ENCODE measurements at places on chromosomes 6 and 20.

- no peaks in the 10 kb centered on the region for H3K36me3 ChIP-seq
- no peak overlapping the region for H3K4me3 ChIP-seq
- H3K27me3 ChIP-seq, result no peaks in the 10 kb centered on the region
- DNase-seq, result no peak
- H3K27ac ChIP-seq, result no peak overlapping the region
These were observed 27.2 kb downstream of the CRISP1 start for GRCh38 chr6:49839162-49839561.

- no peak overlapping the region for H3K27ac ChIP-seq
- H3K4me1 ChIP-seq, result peaks cover 16% of the 10 kb centered on the region
- peak; percentile 77 for DNase-seq
- H3K36me3 ChIP-seq, result no peaks in the 10 kb centered on the region
- no peak overlapping the region for H3K4me3 ChIP-seq
- H3K27me3 ChIP-seq, result no peaks in the 10 kb centered on the region
These were observed 94.5 kb upstream of the PTPN1 start for GRCh38 chr20:50415516-50416268.

GRCh38 chr6:129507846-129508245 is 202.1 kb downstream of the ARHGAP18 start:
- H3K4me3 ChIP-seq, result no peak overlapping the region
- H3K4me1 ChIP-seq, result no peaks in the 10 kb centered on the region
- no peak for DNase-seq
- no peak overlapping the region for H3K27ac ChIP-seq

GRCh38 chr6:34236131-34236442 is 586 bp upstream of the HMGA1 start:
- H3K27ac ChIP-seq, result peak overlapping the region; percentile 97
- H3K36me3 ChIP-seq, result peaks cover 9% of the 10 kb centered on the region
- H3K4me1 ChIP-seq, result peaks cover 22% of the 10 kb centered on the region
- no peaks in the 10 kb centered on the region for H3K27me3 ChIP-seq

DNA sequence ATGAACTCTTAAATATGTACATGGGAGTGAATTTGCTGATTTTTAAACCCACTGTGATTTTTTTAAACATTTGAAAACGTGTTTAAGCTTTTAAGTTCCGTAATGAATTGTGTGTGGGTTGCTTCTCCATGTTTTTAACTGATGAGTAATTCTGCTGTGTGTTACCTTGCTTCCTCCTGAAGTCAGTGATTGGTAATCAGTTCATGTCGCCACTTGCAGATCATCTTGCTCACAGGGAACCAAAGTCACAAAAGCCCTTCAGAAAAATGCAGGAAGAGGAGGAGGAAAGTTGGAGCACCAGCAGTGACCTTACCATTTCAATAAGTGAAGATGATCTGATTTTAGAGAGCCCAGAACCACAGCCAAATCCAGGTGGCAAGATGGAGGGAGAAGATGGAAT is 36.7 kb downstream of the KIZ start:
- no peaks in the 10 kb centered on the region for H3K4me1 ChIP-seq
- H3K36me3 ChIP-seq, result no peaks in the 10 kb centered on the region
- no peak overlapping the region for H3K4me3 ChIP-seq
- no peak overlapping the region for H3K27ac ChIP-seq

DNA sequence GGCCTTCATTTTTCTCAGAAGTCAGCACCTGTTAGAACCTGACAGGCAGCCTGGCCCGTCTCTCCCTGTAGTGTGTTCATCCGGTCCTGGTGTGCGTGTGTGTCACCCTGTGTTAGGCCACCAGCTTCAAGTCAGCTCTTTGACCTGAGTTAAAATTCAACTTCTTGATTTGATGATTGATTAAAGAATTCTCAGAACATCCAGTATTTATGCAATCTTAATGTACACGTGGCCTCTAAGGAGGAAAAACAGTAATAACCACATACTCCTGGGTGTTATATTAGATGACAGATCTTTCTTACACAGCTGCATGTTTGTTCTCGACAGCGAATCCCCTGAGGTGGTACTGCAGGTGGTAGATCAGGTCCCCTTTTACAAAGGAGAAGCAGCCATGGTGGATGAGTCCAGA is 19.1 kb upstream of the TMEM217 start:
- no peak overlapping the region for H3K4me3 ChIP-seq
- H3K27ac ChIP-seq, result no peak overlapping the region
- DNase-seq, result no peak
- H3K4me1 ChIP-seq, result peaks cover 4% of the 10 kb centered on the region

DNA sequence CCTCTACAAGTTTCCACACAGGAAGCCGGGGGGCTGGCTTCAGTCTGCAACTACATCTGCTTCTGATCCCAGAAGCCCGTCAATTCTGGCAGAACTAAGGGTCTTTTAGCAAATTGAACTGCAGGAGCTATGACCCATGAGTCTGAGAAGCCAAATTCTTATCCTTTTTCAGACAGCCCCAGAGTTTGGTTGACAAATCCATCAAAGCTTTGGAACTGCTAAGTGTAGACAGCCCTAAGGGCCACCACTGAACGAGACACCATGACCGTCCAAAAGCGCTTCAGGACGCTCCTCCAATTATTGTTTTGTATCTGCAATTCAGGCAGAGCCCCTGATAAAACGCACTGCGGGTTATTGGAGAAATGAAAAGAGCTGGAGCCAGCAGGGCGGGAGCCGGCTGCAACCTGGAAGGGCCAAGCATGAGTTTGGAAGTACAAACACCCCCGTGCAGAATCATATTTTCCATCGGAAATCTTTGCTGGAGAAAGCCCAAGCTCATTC is 67.1 kb downstream of the GNAS-AS1 start:
- H3K4me3 ChIP-seq, result no peak overlapping the region
- no peak for DNase-seq
- H3K27ac ChIP-seq, result no peak overlapping the region
- H3K4me1 ChIP-seq, result no peaks in the 10 kb centered on the region

DNA sequence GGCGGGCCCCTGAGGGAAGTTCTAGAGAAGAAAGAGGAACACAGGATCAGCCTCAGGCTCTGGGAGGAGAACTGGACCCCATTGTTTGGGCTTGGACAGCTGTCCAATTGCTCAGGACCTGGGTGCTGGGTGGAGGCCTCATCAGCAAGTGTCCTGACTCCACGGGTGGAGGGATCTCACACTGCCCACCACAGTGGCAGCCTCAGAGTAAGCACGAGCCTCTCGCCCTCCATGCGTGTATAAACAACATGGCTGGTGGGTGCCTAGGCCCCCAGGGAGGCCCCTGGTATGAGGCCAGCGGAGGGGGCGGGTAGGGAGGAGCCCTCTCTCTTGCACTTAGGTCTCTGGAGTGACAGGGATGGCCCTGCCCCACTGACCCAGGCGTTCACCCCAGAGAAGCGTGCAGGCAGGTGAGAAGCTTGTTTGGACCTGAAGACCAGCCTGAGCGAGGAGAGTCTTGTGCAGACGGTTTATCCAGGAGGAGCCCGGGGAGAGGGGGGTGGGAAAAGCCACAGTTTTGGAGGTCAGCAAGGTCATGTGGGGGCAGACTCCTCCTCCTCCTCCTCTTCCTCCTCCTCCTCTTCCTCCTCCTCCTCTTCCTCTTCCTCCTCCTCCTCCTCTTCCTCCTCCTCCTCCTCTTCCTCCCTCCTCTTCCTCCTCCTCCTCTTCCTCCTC is 41.9 kb upstream of the BHLHE23 start:
- no peaks in the 10 kb centered on the region for H3K4me1 ChIP-seq
- H3K4me3 ChIP-seq, result no peak overlapping the region
- no peaks in the 10 kb centered on the region for H3K36me3 ChIP-seq
- DNase-seq, result no peak

DNA sequence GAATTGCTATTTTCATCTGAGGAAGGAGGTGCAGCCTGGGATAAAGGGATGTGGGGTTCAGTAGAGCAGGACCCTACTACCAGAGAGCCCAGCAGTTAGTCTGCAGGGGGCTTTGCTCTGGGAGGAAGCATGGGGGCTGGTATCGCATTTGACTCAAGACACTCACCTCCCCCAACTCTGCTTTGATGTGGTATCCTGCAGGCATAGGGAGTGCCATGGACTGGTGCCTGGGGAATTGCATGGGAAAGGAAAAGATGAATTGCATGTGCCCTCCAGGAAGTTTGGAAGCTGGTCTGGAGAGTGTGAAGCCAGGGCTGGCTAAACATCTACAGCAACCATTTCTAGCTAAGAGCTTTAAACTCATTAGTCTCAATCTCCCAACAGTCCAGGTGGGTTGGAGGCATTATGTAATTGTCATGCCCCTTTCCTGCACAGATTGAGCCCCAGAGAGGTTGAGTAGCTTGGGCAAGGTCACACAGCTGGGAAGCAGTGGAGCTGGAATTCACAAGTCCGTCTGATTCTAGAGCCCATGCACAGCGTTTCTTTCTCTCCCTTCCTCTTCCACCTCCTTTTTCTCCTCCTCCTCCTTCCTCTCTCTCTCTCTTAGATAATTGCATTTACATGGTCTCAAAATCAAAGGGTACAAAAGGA is 26.2 kb upstream of the PNPLA1 start:
- no peak overlapping the region for H3K27ac ChIP-seq
- H3K4me3 ChIP-seq, result no peak overlapping the region
- DNase-seq, result no peak
- no peaks in the 10 kb centered on the region for H3K36me3 ChIP-seq
- peaks cover 16% of the 10 kb centered on the region for H3K4me1 ChIP-seq
- no peaks in the 10 kb centered on the region for H3K27me3 ChIP-seq

DNA sequence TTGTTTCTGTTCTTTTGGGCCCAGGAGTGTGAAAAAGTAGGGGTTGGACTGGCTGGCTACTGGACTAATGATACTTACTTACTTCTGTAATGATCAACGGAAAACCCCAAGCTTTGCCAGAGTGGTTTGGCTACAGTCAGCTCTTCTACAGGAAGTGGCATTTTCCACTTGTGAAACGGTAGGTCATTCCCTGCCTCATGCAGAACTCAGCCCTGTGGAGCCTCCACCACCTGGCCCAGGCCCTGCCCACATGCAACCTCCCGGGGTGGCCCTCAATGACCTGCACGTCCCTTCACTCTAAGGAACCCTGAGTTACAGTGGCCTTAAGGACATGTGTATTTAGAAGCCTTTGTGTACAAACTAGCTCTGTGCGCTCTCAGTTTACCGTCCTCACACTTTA is 140.4 kb downstream of the DTNBP1 start:
- no peaks in the 10 kb centered on the region for H3K27me3 ChIP-seq
- H3K4me3 ChIP-seq, result no peak overlapping the region
- no peak for DNase-seq
- H3K4me1 ChIP-seq, result peaks cover 7% of the 10 kb centered on the region
- peaks cover 45% of the 10 kb centered on the region for H3K36me3 ChIP-seq

- DNase-seq, result peak; percentile 37
- no peaks in the 10 kb centered on the region for H3K36me3 ChIP-seq
- no peaks in the 10 kb centered on the region for H3K27me3 ChIP-seq
- no peak overlapping the region for H3K4me3 ChIP-seq
These were observed 11.7 kb downstream of the UST start for GRCh38 chr6:148758492-148758891.

DNA sequence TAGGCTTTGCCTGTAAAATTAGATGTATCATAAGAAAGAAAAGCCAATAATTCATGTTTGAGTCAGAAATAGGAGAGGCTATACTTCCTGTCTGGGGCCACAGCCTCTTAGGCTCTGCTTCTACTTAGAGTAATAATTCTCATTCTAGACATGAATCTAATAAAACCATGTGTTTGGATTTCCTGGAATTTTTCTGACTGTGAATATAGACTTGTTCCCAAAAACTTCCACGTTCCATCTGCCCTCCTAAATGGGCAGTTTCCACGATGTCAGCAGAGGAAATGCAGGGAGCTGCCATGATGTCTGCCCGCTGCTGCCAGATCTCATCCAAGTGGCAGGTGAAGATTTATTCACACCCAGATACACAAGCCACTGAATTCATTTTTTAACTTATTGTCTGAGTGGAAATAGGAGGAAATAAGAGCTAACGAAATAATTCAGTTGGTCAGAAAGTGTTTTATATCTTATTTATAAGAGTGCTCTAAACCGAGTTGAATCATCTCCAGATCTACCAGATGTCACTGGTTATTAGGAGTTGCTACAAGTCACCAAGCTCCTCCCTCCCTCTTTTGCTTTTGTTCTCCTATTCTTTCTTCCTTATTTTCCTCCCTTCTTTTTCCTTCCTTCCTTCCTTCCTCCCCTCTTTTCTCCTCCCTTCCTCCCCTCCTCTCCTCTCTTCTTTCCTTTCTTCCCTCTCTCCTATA is 69.3 kb downstream of the ALDH8A1 start:
- no peak overlapping the region for H3K27ac ChIP-seq
- no peaks in the 10 kb centered on the region for H3K4me1 ChIP-seq
- no peak for DNase-seq
- H3K27me3 ChIP-seq, result no peaks in the 10 kb centered on the region

- DNase-seq, result no peak
- H3K4me3 ChIP-seq, result no peak overlapping the region
- H3K27me3 ChIP-seq, result no peaks in the 10 kb centered on the region
- no peak overlapping the region for H3K27ac ChIP-seq
- H3K4me1 ChIP-seq, result no peaks in the 10 kb centered on the region
- H3K36me3 ChIP-seq, result no peaks in the 10 kb centered on the region
These were observed 55.8 kb upstream of the MTRF1L start for GRCh38 chr6:153058291-153058690.

DNA sequence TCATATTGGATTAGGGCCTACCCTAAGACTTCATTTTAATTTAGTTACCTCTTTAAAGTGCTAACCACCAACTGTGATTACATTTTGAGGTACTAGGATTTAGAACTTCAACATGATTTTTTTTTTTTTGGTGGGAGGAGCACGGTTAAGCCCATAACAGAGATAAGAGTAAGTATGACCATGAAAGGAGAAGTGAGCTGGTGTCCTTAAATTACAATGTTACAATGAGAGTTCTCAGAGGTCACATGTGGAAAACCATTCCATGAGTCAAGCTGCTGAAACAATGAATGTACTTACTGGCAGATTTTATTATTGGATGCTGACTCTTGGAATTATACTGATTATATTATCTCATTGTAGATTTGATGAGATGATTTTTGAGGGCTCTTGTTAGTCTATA is 779.3 kb upstream of the CITED2 start:
- H3K27ac ChIP-seq, result no peak overlapping the region
- no peaks in the 10 kb centered on the region for H3K27me3 ChIP-seq
- H3K4me3 ChIP-seq, result no peak overlapping the region
- no peak for DNase-seq
- H3K4me1 ChIP-seq, result no peaks in the 10 kb centered on the region

- H3K4me1 ChIP-seq, result no peaks in the 10 kb centered on the region
- no peak overlapping the region for H3K27ac ChIP-seq
- DNase-seq, result no peak
- no peaks in the 10 kb centered on the region for H3K36me3 ChIP-seq
- peak overlapping the region; percentile 53 for H3K4me3 ChIP-seq
- no peaks in the 10 kb centered on the region for H3K27me3 ChIP-seq
These were observed 95.8 kb downstream of the TMEM242 start for GRCh38 chr6:157227202-157228166.

DNA sequence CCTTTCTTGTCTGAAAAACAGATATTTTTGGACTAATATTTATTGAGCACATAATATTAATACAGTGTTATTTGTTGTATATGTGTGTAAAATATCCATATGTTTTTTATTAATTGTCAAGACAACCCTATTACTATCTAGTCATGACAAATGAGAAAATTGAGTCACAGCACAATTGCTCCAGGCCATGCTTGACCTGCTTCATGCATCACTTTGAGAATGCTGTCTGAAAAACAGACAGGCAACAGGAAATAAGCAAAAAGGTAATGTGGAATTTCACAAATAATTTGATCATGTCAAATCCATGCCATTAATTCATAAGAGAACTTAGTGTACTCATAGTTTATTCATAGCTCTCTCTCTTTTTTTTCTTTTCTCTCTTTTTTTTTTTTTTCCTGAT is 246.5 kb downstream of the RIMS1 start:
- no peaks in the 10 kb centered on the region for H3K27me3 ChIP-seq
- H3K36me3 ChIP-seq, result no peaks in the 10 kb centered on the region
- no peak overlapping the region for H3K4me3 ChIP-seq

GRCh38 chr6:30725713-30726505 is 5.8 kb downstream of the TUBB start:
- DNase-seq, result no peak
- H3K4me1 ChIP-seq, result peaks cover 4% of the 10 kb centered on the region
- H3K27ac ChIP-seq, result no peak overlapping the region
- no peaks in the 10 kb centered on the region for H3K27me3 ChIP-seq

Data from trophoblast cell (in vitro differentiated cells and primary cell).